Fibroblast of lung (primary cell): ENCODE measurements at places on chromosomes 5 and 9.

GRCh38 chr5:60538426-60538825 lies 161.5 kb downstream of the DEPDC1B start:
- no peak for DNase-seq

GRCh38 chr5:53874409-53874808 lies 314.0 kb downstream of the NDUFS4 start:
- peak; percentile 3 for DNase-seq

DNA sequence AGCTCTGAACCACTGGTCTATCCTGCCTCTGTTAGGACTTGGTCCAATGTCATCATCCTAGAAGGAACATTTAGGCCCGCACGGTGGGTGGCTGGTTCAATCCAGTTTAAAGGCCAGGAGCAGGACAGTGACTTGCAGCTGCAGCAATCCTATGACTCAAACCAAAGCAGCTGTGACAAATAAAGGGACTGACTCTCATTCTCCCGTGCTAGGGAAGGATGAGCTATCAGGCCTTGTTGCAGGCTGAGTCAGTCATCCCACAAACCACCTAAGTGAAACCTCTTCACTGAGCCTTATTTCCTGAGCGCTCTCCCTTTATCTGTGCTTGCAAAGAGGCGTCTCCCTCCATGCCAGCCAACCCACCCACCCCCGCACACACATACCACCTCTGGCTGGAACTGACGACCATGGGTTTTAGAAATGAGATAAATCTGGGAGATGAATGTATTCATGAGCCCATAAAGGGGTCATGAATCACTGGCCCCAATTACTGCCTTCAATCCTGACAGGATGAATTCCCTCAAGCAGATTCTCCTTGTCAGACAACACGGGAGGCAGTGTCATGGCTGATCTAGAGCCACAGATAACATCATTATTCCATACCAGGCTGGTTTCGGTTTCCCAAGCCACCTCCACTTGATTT lies 93.4 kb downstream of the KCNIP1 start:
- DNase-seq: peak; percentile 89

GRCh38 chr9:70120834-70121510 lies 77.3 kb downstream of the MAMDC2 start:
- DNase-seq: peak; percentile 88

DNA sequence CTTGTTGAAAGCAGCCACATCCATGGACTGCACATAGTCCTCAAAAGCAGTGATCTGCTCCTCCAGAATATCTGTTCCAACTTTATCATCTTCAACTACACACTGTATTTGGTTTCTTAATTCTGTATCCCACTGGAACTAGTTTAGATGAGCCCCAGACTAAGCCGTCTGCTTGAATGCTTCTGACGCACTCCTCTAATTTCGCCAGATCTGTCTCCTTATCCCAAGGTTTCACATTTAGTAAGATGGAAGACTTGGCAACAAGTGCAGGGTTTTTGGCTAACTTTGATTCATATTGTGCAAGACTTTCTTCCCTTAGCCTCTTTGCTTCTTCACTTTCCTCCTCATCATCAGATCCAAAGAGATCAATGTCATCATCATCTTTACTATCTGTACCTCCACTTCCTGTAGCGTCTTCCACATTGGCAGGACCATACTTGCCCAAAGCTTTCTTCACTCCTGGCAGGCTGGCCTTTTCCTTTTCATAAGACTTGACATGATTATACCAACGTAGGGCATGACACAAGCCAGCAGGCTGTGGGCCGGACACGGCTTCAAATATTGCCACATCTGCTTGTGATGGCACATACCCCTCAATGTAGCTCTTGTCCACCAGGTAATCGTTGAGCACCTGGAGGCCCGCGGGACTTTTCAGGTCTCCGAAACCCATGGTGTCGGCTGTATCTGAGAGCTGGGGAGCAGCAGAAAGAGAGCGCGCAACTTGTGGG lies 56.2 kb upstream of the PIK3R1 start:
- DNase-seq: peak; percentile 74

DNA sequence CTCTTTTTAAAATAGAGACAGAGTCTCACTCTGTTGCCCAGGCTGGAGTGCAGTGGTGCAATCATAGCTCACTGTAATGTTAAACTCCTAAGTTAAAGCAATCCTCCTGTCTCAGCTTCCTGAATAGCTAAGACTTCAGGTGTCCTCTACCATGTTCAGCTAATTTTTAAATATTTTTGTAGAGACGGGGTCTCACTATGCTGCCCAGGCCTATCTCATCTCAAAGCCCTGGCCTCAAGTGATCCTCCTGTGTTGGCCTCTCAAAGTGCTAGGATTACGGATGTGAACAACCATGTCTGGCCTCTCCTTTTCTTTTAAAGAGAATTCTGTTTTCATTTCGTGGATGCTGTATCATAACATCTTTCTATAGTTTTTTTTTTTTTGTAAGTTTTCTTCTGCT lies 11.7 kb downstream of the STX17 start:
- DNase-seq: no peak

- DNase-seq: no peak
Observed at GRCh38 chr5:25393957-25394356, 749.2 kb upstream of the CDH10 start.

DNA sequence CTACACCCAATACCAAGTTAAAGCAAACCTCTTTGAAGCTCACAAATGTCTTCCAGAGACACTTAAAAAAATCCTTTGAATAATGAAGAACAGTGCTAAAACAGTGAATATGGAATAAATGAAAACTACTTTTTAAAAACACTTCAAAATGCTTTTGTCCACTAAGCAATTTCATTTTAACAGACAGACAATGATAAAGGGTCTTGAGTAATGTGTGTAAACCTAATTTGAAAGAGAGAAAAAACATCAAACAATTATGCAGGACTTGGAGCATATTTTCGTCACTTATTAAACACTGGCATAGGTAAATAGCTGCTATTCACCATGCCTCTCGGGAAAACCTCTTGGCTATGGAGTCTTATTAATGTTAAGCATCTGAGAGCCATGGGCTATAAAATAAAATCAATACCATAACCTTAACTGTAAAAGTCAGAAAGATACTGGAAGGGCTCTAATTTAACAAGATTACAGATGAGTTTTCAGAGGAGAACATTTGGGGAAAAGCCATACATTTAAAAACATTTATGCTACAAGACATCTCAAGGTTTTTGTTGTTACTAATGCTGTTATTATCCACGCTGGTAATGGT lies 177.8 kb downstream of the NFIB start:
- DNase-seq: no peak

DNA sequence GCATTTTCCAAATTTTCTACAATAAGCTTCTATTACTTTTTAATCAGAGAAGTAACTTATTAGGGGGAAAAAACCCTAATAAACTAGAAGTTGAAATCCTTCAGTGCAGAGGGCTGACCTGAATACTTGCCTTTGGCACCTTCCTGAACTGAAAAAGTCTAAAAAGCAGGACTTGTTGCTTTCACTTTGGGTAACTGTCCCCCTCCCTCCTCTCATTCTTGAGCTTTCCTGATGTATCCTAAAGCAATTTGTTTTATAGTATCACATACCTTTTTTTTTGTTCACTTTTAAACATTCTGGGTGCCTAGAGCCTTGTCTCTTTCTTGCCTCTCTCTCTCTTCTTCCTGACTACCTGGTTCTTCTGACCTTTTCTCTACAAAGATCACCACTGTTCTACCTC lies 64.0 kb upstream of the ERBIN start:
- no peak for DNase-seq

DNA sequence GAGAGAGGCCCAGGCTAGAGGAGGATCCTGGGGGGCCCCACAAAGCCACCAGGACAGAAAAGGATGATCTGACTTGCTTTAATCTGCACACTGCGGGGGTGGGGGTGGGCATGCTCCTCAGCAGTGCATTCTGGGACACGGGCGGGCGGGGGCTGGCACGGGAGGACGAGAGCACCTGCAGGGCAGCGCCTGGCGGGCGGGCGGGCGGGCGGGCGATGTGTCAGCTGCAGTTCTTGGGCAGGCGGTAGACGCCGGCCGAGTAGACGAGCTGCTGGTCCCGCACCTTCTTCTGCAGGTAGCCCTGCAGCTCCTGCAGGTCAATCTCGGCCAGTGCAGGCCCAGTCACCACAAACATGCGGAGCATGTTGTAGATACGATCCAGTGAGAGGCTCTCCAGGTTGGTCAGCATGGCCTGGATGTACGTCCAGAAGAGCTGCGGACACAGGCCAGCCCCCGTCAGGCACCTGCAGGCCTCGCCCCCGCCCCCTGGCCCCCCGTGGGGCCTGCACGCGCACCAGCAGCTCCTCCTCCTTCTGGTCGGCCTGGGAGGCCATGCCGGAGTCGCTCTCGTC lies 3.0 kb upstream of the TMEM210 start:
- no peak for DNase-seq

DNA sequence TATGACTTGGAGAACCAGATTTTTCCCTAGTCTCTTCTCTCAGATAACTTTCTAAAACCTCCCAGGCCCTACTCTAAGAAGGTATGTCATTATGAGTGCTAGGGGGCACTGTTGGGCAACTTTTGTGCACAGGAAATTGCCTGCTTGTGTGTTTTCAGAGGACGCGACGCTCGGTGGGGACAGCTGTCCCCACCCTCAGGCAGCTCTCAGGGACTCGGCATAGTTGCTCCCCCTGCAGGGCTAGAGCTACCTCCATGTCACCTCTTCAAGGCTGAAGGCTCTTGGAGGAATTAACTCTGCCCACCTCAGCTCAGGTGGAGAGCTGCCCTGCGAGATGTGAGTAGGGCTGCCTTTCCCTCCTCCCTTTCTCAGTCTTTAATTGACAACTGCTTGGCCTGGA lies 10.2 kb upstream of the TIFAB start:
- DNase-seq: peak; percentile 33

DNA sequence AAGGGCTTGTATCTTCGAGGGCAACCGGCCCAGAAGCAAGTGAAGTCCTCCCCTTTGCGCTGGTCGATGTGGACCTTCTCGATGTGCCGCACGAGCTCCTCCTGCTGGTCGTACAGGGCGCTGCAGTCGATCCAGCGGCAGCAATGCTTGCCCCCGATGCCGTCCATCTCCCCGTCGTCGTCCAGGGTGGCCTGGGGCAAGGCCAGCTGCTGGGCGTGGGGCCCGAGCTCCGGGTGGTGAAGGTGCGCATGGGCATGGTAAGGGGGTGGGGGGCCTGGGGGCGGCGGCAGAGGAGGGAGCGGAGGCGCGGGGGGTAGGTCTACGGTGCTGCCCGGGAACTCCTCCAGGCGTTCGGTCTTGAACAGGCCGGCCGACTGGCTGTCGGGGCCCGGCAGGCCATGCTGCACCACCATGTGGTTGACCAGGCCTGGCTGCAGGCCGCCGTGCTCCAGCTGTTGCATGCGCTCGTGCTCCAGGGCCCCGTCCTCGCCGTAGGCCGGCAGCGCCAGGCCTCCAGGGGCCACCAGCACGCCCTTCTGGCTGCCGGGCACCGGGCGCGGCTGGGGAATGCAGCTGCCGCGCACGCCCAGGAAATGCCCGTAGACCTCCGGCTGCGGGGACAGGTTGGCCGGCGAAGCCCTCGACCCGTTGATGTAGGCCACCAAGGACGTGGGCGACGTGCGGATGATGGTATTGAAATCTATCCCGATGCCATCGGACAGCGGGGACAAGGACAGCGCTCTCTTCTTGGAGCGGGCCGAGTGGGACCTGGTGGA lies 181.8 kb downstream of the GLIS3 start:
- no peak for DNase-seq

GRCh38 chr5:145680169-145680568 lies 155.0 kb downstream of the PRELID2 start:
- no peak for DNase-seq

GRCh38 chr9:29830821-29831220 lies 2257.5 kb upstream of the C9orf72 start:
- DNase-seq: no peak

DNA sequence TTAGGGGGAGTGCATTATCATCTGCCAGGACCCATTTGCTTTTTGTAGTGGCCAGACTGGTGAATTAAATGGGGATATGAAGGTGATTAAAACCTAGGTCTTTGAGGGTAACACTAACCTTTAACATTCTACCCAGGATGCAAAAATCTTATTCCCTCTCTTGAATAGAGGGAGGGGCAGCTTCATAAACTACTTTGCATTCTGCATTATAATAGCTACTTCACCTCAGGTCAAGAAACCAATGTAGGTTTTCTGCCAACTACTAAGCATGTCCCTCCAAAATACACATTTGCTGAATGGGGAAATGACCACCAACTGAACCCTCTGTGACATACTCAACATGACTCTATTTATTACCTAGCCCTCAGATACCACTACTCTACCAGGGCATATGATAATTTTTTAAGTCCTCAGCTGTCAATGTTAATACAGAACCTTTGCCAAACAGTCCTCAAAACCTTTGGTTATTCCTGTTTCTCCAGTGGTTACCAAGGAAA lies 477.6 kb upstream of the CD180 start:
- peak; percentile 2 for DNase-seq

DNA sequence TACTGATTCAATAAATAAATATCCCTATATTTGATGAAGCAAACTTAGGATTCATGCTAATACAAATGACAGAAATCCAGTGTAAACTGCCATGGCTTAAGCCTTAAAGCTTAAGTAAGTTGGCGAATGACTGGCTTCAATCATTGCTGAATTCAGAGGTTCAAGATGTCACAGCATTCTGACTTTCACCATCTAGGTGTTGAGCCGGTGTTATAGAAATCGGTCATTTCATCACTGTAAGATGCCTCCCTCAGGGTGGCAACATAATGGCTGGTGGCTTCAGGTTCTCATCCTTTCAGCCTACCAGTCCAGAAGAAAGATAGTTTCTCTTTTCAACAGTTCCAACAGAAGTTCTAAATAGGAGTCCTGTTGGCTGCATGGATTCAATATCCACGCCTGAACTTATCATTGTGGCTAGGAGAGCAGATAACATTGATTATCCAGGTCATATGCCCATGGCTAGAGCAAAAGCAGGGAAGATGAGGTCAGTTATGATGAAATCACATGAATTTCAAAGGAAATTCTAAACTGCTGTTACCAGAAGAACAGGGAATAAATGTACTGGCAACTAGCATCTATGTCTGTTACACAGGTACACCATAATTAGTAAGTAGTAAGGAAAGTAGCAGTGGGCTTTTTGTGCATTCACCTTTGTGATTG lies 364.3 kb downstream of the ARRDC3 start:
- peak; percentile 24 for DNase-seq

- no peak for DNase-seq
Observed at GRCh38 chr5:1636981-1637638, 113.3 kb upstream of the LPCAT1 start.

DNA sequence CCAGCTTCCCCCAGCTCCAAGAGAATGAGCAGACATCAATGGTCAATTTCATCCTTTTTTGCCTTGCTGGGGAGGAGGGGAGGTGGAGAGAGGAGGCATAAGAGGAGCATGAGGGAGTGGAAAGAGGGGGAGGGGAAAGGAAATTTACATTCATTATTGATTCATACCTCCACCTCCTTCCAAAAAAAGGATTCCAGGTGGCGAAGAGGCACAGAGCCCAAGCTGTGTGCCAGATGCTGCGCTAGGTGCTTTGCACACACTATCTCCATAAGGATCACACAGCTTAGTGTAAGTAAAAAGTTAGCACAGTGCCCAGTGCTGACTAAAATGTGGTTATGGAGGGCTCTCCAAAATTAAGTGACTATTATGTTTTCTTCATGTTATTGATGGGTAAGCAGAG lies 11.0 kb downstream of the ASTN2 start:
- DNase-seq: no peak

- no peak for DNase-seq
Observed at GRCh38 chr5:132473668-132474067, 16.9 kb downstream of the IRF1 start.
